Lung microvascular endothelial cell (primary cell): ENCODE measurements at places on chromosomes 4 and X. TPM values are rescaled to one million over a fixed set of nuclear protein-coding genes. Genes with fewer than 3 reads are reported as not detected.

The NOCT gene
- 18.3 and 24.6 TPM in 2 replicates for total RNA-seq

The LRP2BP gene
- total RNA-seq, result 0.44 and 0.79 TPM in 2 replicates

The VCX2 gene
- not detected in 2 replicates for total RNA-seq

The CDKL2 gene
- under 0.01 TPM in 2 replicates for total RNA-seq

GRCh38 chrX:21943460-21944135, 3.1 kb downstream of the SMS start:
- DNase-seq, result no peak

DNA sequence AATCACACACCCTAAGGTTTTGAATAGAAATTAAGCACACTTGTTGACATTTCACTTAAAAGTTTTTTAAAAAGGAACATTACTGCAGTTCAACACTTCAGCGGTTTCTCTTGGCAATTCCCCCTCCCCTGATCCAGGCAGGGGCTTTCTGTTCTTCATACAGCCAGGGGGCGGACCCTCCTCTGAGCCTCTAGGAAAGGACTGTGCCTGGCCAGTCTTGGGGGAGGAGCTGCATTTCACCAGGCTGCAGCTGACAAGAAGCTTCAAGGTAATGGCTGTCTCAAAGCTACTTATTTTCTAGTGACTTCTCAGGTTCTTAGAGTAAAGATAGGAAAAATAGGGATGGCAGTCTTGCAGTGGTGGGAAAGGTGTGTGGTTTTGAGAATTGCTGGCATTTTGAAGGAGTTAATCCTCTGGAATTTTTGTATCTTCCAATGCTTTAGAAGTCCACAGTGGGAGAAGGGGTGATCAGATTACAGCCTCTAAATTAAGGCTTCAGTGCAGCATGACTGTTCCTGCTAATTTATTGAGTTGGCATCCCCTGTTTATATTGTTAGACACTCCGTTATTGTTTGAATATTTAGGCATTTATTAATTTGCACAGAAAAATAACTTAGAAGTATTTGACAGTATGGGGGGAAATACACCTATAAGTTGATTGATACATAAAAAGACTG, 33.5 kb downstream of the PWWP3B start:
- no peak for DNase-seq

- no peak for DNase-seq
These were observed 20.4 kb upstream of the ADD1 start for GRCh38 chr4:2823301-2823670.

- DNase-seq, result no peak
These were observed 181.7 kb downstream of the SLC39A8 start for GRCh38 chr4:102163404-102164140.

GRCh38 chrX:109448282-109448938, 33.5 kb downstream of the GUCY2F start:
- no peak for DNase-seq
